ENCODE measurements at places on chromosomes 16 and 17. TPM values are rescaled to one million over a fixed set of nuclear protein-coding genes. Genes with fewer than 3 reads are reported as not detected.

The KRTAP1-1 gene
- total RNA-seq, result not detected

The MIS12 gene
- 33.4 TPM for total RNA-seq

The DOC2A gene
- total RNA-seq, result 1.1 TPM

The CCL5 gene
- not detected for total RNA-seq

The DPEP3 gene
- total RNA-seq, result not detected

The ZNF768 gene
- 39.0 TPM for total RNA-seq

The NETO2 gene
- 99.4 TPM for total RNA-seq

The RAB26 gene
- total RNA-seq, result 1.2 TPM

The USP43 gene
- 7.7 TPM for total RNA-seq

- DNase-seq, result no peak
These were observed 15.1 kb downstream of the PRKAR1A start for GRCh38 chr17:68527314-68527713.

- DNase-seq, result no peak
These were observed 8.7 kb downstream of the FMNL1 start for GRCh38 chr17:45230410-45230786.

DNA sequence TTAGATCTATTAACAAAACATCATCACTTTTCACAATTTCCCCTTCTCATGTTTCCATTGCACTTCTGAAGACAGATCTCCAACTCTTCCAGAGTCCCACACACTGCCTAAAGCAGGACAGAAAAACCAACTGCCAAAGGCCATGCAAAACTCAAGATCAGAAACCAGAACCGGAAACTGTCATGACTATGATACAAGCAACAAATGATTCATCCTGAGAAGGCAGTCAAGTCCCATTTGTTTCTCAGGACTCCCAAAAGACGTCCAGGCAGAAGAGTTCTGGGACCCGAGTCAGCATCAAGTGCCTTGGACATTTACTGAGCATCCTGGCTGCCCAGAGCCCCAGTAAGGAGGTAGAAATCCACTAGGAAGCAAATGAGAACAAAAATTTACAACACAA, 38.8 kb downstream of the ERN1 start:
- no peak for DNase-seq

GRCh38 chr16:27721531-27722181, 171.7 kb downstream of the KATNIP start:
- DNase-seq, result no peak

DNA sequence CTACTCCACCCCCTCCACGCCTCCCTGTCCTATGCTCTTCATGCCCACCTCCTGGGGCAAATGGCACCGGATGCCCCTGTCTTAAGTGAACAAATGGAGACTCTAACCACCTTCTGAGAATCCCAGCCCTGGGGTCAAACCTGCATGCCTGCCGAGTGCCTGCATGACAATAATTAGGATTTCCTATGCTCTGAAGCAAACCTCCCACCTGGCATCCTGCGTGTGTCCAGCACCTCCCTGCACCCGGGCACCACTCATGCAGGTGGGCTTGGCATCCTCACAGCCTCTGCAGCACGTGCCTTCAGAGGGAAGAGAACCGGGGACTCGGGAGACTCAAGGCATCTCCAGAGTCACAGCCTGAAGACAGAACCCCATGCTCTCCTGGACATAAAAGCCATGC, 11.2 kb upstream of the KIFC3 start:
- DNase-seq, result no peak

DNA sequence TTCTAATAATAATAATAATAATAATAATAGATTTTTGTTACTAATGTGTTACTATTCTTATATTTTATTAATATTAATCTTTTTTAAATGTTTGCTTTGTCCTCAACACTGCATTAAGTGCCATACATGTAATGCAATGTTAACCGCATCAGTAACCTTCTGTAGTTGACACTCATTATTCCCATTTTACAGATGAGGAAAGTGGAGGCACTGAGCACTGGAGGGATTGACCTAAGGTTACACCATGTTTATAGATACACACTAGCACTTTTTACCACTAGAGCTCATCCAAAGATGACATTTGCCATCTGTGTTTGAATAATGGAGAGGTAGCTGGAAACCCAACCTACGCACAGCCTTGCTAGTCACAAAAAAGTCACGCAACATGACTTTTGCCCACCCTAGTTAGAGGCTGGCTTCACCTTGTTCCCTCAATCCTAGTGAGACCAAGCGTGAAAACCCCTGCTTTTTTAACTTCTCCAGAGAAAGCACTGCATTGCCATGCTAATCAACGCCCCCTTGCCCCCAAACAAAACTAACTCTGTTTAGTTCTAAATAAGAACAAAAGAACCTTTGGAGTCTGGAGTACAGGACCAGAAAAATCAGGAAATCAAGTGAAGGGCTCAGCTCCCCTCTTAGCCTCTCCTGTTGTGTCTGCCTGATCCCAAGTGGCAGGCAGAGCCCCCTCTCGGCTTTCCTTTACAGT, 2.3 kb downstream of the ARSG start:
- DNase-seq, result no peak

DNA sequence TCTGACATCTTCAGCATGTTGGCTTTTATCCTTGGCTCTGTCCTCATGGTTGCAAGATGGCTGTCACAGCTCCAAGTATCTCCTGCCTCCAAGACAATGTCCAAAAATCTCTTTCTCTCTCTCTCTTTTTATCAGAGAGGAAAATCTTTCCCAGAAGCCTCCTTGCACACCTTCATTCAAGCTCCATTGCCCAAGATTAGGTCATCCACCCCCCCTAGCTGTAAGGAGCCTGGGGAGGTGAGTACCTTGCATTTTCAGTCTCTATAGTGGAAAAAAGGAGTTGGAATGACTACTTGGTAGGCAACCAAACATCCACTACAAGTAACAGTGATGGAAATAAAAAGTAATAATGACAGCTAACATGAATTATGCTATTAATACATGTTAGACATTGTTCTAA, 22.0 kb upstream of the NSMCE1 start:
- no peak for DNase-seq

DNA sequence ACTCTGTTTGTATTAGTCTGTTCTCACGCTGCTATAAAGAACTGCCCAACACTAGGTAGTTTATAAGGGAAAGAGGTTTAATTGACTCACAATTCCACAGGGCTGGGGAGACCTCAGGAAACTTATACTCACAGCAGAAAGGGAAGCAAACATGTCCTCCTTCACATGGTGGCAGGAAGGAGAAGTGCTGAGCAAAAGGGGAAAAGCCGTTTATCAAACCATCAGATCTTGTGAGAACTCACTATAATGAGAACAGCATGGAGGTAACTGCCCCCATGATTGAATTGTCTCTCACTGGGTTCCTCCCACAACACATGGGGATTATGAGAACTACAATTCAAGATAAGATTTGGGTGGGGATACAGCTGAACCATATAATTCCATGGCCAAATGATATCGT, 30.9 kb downstream of the ABCC1 start:
- no peak for DNase-seq

DNA sequence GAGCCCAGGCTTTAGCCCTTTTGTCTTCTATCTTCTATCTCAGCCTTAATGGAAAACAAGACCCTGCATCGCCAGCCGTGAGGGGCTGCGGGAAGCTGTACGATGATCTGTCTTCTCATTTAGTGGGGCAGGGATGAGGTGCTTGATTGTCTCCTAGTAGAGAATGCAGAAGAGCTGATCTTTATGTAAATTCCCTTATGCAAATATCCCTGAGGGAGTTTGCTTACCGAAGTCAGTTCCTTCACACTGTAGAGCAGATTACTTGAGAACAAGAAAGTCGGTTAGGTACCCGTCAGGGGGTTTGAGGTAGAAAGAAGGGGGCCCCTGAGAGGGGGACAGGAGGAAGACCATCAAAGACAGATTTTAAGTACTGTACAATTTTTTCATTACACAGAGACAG, 66.2 kb downstream of the IRF8 start:
- no peak for DNase-seq

GRCh38 chr16:56549744-56550385, 15.0 kb upstream of the MT4 start:
- DNase-seq, result no peak

GRCh38 chr16:5108505-5109158, 11.0 kb upstream of the EEF2KMT start:
- no peak for DNase-seq

GRCh38 chr16:1433756-1434155, 2.9 kb downstream of the PERCC1 start:
- no peak for DNase-seq

DNA sequence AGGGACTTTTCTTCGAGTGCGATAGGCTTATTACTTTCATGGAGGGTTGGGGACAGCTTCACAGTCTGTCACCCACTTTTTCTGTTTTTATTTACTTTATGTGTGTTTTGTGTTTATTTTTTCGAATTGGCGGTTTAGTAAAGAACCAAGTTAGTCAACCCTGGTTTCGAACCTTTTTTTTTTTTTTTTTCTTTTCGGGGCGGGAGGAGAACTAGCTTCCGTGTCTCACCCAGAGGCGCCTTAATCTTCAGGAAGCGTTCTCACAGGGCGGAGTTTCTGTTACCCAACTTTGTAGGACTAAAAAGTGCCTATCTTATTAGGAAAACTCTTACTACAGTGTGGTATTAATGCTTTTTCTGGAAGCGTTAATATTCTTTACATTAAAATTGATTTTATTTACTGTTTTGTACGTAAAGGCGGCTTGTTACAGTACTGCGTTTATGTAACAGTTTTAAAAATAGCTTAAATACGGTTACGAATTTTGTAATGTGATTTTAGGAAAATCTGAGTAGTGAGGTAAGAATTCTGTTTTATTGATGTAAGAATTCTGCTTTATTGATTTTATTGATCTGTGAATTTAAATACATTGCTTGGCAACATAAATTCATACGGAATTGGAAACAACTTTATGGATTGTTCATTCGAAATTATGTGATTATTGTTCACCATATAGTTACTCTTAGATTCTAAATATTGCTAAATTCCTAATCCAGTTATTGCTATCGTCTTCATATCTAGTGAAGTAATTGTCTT, 885 bp downstream of the ZNF207 start:
- peak; percentile 16 for DNase-seq

- DNase-seq, result peak; percentile 85
These were observed 2.4 kb upstream of the ENPP7 start for GRCh38 chr17:79728169-79728907.

DNA sequence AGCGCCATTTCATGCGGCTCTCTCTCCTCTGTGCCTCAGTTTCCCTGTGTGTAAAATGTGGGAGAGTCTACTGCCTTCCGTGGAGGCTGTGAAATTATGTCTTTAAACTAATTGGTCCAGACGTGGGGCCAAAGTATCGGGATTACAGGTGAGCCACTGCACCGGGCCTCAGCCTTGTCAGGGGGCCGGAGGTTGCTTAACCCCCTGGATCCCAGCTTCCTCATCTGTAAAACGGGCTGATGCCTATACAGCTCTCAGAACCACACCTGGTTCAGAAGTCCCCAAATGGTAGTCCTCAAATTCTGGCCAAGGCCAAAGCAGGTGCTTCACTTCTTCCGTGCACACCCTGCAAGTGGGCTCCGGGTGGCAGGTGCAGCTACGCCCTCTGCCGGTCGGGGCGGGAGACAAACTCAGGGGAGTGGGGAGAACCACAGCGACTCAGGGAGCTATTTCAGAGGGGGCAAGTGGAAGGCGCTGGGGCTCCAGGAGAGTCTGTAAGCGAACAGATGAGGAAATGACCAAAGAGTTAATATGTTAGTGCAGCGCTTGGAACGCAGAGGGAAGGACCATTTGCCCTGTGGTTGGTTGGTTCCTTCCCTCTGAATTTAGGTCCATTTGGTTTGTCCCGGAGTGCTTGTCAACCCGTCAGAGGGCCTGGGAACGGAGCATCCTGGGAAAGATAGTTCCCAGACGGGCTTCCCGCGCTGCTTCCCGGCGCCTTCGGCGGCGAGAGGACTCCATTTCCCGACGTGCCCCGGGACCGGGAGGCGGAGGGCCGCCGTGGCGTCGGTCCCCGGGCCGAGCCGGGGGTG, at the start of gene MGRN1:
Gene MGRN1, plus strand, starts transcription at position 812 of the 812 bp plus-strand sequence. CDS start 135 bp downstream, outside the sequence.
- DNase-seq, result peak; percentile 96

GRCh38 chr17:5364156-5364555, 55.3 kb downstream of the NUP88 start:
- no peak for DNase-seq

- DNase-seq, result no peak
These were observed 324.0 kb downstream of the KCNJ2 start for GRCh38 chr17:70493277-70493874.

- DNase-seq, result peak; percentile 33
These were observed 72.9 kb upstream of the SMIM36 start for GRCh38 chr17:55584055-55584685.

DNA sequence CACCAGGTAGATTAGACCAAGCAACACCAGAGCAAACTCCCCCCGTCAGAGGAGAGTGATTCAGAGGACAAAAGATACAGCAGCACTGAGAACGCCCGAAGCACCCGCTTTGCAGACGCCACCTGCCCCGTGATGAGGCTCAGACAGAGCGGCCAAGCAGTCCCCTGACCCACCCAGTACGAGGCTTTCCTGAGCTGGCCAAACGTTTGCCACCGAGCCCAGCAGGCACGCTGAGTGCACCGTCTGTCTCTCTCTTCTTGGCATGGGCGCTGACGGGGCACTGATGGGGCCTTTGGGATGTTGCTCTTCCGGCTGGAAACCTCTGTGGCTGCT, 19.4 kb upstream of the WDR45B start:
- DNase-seq, result no peak

DNA sequence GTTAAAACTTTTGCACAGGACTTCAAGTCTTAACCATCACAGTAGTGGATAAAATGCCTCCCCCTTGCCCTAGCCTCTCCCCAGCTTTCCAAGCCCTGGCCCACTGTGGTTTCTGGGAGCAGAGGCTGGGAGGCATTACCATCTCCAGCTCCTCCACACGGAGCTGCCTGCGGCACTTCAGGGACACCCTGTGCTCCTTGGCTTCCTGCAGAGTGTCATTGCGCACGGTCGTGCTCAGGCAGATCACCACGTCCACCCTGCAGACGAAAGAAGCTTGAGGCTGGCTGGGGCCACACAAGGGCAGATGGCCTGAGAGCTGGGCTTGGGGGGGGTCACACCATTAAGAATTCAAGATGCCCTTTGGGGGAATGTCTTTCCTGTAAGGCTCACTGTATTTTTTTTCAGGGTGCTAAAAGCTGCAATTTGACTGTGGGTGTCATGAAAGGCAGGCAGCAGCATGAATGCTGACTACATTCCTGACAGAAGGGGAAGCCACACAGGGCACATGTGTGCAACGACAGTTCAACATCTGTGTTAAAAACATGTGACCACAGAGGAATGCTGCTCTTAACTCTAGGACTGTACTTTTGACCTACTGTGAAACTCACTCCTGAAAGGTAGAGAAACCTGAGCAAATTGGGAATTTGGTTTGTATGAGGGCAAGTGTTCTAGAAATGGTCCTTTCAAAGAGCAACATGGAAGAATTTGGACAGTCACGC, 47.7 kb upstream of the CLEC18B start:
- DNase-seq, result no peak

All from NCI-H460 (cell line).